ENCODE measurements at places on chromosomes 2 and 18.

- no peak for DNase-seq
Observed at GRCh38 chr2:151262629-151263028, 966 bp upstream of the RBM43 start.

- no peak for DNase-seq
Observed at GRCh38 chr2:20421336-20421987, 25.4 kb upstream of the RHOB start.

DNA sequence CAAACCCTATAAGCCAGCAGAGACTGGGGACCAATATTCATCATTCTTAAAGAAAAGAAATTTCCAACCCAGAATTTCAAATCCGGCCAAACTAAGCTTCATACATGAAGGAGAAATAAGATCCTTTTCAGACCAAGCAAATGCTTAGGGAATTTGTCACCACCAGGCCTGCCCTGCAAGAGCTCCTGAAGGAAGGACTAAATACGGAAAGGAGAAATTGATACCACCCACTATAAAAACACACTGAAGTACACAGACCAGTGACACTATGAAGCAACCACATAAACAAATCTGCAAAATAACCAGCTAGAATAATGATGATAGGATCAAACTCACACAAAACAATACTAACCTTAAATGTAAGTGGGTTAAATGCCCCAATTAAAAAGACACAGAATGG, 22.4 kb downstream of the NPHP1 start:
- DNase-seq = no peak

- no peak for DNase-seq
Observed at GRCh38 chr18:24388957-24389356, 8.7 kb downstream of the OSBPL1A start.

DNA sequence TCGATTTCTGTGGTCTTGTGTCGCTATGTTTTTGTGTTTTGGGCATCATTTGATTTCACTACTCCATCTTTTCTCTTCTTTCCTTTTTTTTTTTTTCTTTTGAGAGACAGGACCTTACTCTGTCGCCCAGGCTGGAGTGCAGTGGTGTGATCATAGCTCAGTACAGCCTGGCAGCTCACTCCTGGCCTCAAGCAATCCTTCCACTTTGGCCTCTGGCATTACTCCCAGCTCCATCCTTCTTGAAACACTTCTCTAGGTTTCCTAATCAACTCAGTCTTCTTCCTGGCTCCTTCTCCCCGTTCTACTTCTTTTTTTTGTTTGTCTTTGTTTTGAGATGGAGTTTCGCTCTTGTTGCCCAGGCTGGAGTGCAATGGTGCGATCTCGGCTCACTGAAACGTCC, 26.5 kb downstream of the TCF23 start:
- DNase-seq = no peak

DNA sequence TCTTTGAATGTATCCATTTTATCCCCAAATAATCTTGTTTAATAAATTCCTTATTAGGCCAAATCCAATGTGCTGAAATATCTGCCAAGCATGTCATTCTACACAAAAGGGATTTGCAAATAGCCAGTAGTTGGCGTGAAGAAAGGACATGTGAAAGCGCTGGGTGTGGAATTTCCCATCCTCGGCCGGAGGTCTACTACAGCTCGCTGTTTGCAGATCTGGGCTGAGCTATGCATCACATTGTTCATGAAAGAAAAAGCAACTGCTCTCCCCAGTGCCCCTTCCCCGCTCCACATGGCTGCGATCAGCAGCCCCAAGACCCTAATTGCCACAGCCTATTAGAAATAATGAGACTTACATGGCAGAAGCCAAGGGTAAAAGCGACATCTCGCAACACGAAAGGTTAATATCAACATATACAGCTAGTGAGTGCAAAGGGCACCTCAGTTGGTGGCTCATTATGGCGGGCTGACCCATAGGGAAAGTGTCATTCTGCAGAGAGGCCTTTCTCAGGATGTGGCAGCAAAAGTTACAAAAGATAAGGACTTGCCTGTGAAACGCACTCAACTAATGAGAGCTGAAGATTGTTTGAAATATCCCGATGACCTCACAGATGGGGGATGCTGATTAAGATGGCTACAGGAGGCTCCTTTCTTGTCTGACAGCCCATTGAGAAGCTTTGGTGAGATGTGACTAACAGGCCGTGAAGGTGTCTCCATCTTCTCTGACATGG, 126.9 kb upstream of the CYP1B1 start:
- DNase-seq = no peak

DNA sequence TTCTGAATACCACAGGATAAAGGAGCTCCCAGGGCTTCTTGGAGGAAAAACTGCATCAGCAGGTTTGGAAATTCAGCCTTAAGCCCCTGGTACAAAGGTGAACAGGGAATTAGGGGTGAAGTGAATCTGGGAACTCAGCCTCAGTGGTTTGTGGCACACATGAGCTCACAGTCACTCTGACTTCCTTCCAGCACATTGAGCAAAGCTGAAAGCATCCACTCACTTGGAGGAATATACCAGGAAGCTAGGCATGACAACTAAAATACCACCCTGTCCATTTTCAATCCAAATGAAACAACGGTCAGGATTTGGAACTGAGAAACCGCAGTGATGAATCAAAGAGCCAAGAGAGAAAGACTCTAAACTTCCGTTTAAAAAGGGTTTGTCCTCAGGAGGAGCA, 216.1 kb downstream of the ICOS start:
- no peak for DNase-seq

GRCh38 chr2:109168716-109169115, 39.7 kb downstream of the SH3RF3 start:
- DNase-seq = no peak

- DNase-seq = no peak
Observed at GRCh38 chr2:171568089-171568488, 45.8 kb downstream of the CYBRD1 start.

DNA sequence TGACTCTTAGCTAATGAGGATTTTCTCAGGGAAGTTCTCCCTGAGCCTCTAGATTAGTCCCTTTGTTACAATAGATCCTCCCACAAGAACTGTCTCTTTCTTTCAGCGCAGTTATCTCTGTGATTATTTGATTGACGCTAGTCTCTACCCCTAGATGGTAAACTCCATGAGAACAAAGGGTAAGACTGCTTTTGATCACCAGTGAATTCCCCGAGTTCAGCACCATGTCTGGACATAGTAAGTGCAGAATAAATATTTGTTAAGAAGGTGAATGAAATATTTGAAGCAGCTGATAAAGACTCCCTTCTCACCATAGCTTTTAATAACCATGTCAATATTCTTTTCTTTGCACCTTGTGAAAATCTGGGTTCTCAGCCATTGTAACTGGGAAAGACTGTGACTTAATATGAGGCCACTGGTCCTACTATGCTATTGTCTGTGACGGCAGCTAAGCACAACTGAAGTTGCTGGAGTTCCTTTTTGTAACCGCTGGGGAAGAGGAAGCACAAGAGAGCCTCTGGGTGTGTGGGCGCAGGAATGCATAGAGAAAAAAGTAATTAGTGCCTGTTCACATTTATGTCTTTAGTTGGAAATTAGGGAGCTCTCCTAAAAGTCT, 214.7 kb downstream of the TGIF1 start:
- no peak for DNase-seq

DNA sequence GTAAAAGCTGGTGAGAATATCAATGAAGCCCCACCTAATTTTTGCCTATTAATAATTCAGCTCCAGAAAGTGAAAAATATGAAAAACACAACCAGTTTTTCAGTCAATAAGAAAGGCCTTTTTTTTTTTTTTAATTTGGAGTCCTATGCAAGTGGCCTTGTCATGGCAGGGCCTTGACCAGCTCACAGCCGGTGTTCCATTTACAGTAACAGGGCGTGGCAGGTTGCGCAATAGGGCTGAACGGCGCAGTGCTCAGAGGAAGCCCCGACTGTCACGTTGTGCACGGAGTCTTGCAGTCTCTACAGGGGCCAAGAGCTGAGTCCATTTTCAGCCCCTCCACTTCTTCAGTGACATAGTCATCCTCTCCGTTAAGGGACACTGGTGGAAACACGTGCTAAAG, 184.1 kb upstream of the FN1 start:
- DNase-seq = no peak

- DNase-seq = no peak
Observed at GRCh38 chr2:188434018-188434417, 142.3 kb downstream of the GULP1 start.

DNA sequence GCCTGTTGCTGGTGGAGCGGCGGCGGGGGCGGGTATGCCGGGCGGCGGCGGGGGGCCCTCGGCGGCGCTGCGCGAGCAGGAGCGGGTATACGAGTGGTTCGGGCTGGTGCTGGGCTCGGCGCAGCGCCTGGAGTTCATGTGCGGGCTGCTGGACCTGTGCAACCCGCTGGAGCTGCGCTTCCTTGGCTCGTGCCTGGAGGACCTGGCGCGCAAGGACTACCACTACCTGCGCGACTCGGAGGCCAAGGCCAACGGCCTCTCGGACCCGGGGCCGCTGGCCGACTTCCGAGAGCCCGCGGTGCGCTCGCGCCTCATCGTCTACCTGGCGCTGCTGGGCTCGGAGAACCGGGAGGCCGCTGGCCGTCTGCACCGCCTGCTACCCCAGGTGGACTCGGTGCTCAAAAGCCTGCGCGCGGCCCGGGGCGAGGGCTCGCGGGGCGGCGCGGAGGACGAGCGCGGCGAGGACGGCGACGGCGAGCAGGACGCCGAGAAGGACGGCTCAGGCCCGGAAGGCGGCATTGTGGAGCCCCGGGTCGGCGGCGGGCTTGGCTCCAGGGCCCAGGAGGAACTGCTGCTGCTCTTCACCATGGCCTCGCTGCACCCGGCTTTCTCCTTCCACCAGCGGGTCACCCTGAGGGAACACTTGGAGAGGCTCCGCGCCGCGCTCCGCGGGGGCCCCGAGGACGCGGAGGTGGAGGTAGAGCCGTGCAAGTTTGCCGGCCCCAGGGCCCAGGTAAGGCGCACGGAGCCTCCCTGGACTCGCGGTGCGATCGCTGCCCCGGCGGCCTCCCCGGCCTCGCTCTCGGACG, 1.0 kb downstream of the ZCCHC2 start:
- DNase-seq = no peak

DNA sequence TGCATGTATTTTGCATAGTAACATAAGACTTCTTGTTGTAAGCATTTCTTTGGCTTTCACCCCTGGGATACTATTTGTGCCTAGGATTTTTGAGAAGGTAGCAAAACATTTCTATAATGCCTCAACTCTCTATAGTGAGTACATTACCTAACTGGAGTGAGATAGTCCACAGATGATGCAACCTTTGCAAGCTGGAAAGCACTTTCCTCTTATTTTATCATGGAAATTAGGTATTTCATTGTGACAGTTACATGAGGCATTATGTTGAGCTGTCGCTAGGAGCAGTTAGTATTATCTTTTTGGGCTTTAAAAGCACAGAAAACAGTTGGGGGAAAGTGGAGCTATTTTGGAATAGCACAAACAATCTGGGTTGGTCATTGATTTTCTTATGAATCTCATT, 786.2 kb downstream of the DCC start:
- no peak for DNase-seq

GRCh38 chr18:3649135-3649632, 199.2 kb downstream of the TGIF1 start:
- DNase-seq = no peak

DNA sequence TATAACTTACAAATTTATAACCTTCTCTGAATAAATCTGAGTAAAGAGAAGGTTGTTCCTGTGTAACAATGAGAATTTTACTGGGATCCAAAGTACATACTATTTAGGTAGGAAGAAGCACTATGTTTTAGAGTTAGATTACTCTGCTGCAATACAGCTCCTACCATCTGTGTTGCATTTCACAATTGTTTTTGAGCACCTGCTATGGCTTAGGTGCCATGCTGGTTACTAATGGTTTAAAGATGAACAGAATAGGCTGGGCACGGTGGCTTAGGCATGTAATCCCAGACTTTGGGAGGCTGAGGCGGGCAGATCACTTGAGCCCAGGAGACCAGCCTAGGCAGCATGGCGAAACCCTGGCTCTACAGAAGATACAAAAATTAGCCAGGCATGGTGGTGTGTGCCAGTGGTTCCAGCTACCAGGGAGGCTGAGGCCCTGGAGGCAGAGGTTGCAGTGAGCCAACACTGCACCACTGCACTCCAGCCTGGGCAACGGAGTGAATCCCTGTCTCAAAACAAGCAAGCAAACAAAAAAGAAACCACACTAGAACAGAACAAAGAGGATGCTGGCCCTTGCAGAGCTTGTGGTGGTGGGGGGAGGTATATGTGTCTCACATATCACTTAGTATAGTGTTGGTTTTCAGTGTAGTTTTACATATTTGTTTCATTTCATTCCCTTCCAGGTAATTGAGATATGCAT, 56.7 kb downstream of the SPTBN1 start:
- no peak for DNase-seq

GRCh38 chr2:64845273-64845905, 143.8 kb upstream of the SLC1A4 start:
- no peak for DNase-seq
